ENCODE measurements at places on chromosomes 7 and 10.

GRCh38 chr10:14476006-14476405 is 145.3 kb upstream of the FRMD4A start:
- DNase-seq, result no peak

DNA sequence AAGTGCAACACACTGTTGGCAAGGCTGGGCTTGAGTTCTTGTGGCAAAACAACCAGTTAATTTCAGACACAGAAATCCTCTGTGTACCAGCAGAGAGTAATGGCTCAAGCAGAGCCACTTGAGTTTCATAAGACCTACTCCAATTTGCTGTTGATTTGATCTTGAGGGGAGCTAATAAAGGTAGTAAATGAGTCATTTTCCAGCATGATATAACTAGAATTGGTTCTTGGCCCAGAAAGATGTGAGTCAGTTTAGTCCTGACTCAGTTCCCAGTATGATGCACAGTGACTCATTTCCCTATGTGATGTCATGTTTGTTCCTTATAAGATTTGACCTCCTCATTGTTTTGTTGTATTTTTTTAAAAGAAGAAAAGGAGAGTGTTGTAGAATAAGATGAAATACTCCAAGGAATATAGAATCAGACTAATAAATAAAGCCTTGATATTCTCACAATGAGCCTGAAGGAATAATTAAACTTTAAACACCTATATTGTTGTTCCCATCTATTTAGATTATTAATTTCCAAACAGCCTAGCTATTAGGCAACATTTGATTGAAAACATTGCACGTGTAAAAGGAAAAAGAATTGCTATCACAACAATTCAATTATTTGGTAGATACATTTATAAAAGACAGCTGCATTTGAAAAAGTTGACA is 186.2 kb downstream of the REEP3 start:
- no peak for DNase-seq

GRCh38 chr7:144842377-144842851 is 6.6 kb upstream of the TPK1 start:
- no peak for DNase-seq

DNA sequence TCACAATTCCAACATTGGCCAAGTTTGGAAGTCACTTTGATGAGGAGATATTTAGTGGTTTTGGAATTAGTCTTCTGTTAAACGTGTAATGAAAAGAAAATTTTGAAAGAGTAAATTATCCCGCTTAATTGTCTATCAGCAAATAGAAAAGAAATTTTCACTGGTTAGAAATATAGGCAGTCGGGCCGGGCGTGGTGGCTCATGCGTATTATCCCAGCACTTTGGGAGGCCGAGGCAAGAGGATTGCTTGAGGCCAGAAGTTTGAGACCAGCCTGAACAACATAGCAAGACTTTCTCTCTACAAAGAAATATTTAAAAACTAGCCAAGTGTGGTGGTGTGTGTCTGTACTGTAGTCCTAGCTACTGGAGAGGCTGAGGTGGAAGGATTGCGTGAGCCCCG is 13.4 kb downstream of the CNTNAP2 start:
- DNase-seq, result no peak

GRCh38 chr7:77306231-77307067 is 106.8 kb upstream of the FGL2 start:
- no peak for DNase-seq

DNA sequence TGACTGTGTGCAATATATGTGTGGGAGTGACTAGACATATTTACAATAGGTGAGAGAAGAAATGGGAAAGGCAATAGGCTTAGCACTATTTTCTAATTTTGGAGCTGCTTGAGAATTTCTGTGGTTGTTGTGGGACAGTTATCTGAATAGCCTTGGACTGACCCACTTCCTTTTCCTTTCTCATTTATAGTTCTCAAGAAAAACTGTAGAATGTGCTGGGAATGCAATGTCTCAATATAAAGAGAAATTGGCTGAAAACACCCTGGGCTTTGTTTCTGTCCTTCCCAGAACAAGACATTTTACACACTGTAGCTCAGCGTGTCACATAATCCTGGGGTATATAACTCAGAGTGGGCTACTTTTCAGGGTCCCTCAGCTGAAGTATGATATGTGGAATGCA is 153.0 kb upstream of the RHOBTB1 start:
- no peak for DNase-seq

GRCh38 chr7:19094598-19095352 is 22.7 kb downstream of the TWIST1 start:
- DNase-seq, result no peak

DNA sequence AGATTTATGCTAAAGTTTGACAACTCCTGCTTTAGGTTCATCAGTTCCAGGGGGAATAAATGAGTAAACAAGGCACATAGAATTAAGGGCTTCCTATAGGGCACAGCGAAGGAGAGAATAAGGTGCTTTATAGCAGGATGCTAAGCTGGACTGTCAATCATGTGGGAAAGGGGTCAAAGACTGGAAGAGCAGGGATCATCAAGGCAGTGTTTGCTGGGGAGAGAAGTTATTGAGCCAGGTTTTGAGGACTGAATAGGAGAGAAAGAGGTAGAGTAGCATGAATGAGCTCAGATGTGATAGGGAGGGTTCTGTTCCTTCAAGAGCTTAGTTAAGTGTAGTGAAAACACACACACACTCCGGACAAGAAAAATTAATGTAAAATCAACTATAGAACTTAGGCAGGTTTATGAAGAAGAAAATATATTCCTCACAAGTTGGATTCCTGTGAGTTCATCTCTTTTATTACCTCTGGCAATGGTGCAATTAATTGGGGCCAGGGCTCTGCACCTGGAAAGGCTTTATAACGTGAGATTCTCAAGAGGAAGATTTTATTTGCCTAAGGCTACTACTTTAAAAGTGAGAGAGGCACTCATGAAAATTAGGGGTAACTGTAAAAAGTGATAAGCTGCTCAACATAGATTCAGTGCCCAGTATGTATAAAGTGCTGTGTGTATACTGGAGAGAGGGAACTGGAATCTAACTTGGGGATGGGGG is 222.4 kb downstream of the AUTS2 start:
- DNase-seq, result no peak

GRCh38 chr7:40199076-40199802 is 64.4 kb downstream of the SUGCT start:
- no peak for DNase-seq

- no peak for DNase-seq
Measured at GRCh38 chr10:30882281-30882680, 149.4 kb downstream of the ZNF438 start.

- no peak for DNase-seq
Measured at GRCh38 chr10:26829810-26830515, 30.8 kb downstream of the ABI1 start.

All from tibial artery (tissue), 4 donors.